Neural cell (in vitro differentiated cells): ENCODE measurements at places on chromosomes 5 and 9. TPM values are rescaled to one million over a fixed set of nuclear protein-coding genes. Genes with fewer than 3 reads are reported as not detected.

Gene FBXL7
- polyA plus RNA-seq = 0.06 and 0.24 TPM in 2 replicates

Gene SPAG8
- 2.9 and 4.2 TPM in 2 replicates for polyA plus RNA-seq

Gene LECT2
- polyA plus RNA-seq = not detected in 2 replicates

Gene IL9
- not detected in 2 replicates for polyA plus RNA-seq
